ENCODE measurements at places on chromosomes 6 and 20. TPM values are rescaled to one million over a fixed set of nuclear protein-coding genes. Genes with fewer than 3 reads are reported as not detected.

- DNase-seq = no peak
Measured at GRCh38 chr6:22681761-22682160, 112.4 kb downstream of the HDGFL1 start.

DNA sequence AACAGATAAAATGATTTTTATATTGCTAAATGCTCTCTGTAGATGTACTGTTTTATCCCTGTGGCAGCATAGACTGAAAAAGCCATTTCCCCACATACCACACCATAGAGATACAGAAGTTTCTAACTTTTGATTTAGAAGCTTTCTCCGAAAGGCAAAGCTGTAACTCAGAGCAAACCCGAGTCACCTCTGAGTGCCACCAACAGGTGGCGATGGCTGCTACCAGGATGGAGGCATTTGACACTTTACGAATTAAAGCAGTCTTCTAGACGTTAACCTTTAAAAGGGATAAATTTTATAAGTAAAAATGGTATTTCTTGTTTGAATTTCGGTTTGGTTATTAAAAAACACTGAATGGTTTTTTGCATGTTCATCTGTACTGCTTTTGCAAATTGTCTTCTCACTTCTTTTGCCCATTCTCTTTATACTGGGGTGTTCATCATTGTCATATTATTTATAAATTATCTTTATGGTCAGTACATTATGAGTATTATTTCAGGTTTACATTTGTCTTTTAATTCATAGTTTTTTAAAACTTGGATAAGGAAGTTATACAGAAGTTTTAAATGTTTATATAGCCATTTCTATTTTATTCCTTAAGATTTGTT lies 201.0 kb upstream of the CEP162 start:
- DNase-seq = no peak

DNA sequence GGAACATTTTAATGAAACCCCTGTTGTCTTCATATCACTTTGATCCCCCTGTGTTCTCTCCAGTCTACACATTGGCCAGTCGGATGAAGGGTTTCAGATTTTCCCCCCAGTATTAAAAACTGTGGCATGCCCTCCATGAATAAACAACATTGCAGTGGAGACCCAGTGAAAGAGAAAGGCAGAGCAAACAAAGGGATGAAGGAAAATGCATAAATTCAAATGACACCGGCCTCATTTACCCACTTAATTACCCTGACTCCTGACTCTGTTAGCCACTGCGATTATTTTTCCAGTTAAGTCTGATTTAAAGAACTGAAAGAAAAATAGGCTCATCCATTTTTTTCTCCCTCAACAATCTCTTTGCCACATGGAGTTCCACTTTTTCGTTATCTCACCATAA lies 569.2 kb downstream of the TFAP2B start:
- no peak for DNase-seq

- peak; percentile 65 for DNase-seq
Measured at GRCh38 chr6:31945507-31946369, at the start of gene CFB. Gene CFB, plus strand, starts transcription at chr6:31946095. Its CDS starts 127 bp downstream, at chr6:31946222.

DNA sequence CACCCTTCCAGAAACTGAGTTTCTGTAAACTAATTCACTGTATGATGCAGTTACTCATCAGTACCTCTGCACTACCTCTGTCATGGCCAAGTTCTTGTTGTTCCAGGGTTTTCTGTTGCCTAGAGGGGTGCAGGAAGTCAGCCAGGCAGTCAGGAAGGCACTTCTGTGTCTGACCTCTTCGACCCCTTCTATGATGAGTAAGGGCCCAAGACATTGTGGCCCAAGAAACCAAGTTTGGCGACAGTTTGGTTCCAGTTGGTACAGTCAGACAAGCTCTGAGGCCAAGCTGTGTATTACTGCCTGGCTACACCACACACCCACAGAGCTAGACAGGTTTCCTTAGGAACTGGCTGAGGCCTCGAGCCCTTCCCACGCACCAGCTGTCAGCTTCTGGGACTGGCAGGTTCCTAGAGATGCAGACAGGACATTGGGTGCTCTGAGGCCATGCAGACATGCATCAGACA lies 41.2 kb downstream of the TRAF3IP2 start:
- no peak for DNase-seq

GRCh38 chr6:130973521-130974277 lies 89.3 kb downstream of the EPB41L2 start:
- DNase-seq = no peak

DNA sequence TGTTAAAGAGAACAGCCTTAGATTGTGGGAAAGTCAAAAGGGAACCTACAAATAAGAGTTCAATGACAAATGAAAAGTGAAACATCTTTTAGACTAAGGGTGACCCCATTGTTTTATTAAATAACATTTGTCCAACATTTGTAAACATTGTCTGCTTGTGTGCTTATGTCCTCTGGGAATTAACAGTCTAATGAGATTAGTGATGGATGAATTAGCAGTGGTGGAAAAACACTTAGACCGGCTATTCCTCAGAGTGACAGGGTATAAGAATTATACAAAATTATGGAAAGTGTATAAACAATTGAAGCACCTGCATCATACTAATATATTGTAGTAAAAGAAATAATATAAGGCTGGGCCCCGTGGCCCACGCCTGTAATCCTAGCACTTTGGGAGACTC lies 29.3 kb upstream of the HFE start:
- no peak for DNase-seq

DNA sequence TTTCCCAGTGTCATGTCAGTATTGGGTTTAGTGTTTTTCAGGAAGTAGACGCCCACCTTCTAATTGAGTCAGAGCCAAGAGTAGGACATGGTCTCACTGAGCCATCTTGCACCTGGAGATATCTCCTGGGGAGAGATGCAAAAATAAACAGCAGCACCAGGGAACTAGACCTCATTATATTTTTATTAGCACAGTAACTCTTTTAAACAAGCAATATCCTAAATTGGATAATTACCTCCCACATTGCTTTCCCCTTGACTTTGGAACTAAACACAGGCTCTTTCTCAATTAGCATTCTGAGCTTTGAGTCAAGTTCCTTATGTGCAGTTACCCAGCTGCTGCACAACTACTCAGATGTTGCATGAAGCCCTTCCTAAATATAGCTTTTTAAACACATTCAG lies 175.4 kb downstream of the IBTK start:
- no peak for DNase-seq

DNA sequence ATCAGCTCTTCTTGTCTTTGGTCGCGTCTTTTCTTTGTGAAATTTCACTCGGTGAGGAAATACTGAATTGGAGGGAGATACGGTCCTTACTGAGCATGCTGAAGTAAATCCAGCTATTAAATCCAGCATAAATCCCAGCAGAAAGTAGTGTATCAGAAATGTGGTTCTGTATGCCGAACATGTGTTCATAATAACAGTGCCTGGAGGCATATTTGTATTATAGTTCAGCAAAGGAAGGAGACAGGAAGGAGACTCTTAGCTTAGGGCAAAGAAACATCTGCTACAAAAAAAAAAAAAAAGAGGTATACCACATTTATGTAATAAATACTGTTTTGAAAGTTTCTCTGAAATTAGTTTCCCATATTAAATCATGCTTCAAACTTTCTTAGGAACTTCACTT lies 211.8 kb downstream of the PLCB4 start:
- no peak for DNase-seq

- DNase-seq = no peak
Measured at GRCh38 chr6:50030777-50031562, 9.2 kb upstream of the DEFB110 start.

DNA sequence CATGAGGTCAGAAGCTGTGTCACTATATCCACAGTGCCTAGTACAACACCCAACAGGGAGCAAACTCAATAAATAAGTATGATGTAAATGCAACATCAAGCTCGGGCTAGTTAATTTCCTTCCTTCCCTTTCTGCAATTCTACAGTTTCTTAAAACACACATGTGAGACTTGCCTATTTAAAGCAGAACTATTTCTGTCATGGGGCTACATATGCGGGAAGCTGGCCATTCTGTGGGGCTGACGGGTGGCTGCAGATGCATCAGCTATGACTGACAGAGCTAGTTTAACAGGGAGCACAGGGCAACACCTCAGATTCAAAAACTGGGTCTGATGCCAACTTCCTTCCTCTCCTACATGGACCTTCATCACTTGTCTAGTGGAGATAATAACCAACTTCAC lies 118.1 kb upstream of the ENPP5 start:
- DNase-seq = no peak

- no peak for DNase-seq
Measured at GRCh38 chr6:137095651-137096238, 51.0 kb upstream of the IL20RA start.

DNA sequence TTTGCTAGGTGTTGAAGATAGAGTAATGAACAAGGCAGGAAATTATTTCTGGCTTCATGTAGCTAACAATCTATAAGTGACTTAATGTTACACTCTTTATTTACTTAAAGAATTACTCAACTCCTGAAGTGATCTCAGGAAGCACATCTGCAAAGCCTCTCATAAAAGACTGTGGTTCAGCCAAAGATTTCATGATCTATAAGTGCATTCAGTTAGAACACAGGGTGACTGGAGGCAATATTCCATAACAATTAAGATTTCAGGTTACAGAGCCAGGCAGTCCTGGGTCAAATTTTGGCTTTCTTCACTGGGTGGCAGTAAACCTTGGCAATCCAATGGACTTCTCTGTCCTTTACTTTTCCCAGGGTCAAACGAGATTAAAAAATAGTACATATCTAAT lies 204.0 kb downstream of the TPBG start:
- no peak for DNase-seq

DNA sequence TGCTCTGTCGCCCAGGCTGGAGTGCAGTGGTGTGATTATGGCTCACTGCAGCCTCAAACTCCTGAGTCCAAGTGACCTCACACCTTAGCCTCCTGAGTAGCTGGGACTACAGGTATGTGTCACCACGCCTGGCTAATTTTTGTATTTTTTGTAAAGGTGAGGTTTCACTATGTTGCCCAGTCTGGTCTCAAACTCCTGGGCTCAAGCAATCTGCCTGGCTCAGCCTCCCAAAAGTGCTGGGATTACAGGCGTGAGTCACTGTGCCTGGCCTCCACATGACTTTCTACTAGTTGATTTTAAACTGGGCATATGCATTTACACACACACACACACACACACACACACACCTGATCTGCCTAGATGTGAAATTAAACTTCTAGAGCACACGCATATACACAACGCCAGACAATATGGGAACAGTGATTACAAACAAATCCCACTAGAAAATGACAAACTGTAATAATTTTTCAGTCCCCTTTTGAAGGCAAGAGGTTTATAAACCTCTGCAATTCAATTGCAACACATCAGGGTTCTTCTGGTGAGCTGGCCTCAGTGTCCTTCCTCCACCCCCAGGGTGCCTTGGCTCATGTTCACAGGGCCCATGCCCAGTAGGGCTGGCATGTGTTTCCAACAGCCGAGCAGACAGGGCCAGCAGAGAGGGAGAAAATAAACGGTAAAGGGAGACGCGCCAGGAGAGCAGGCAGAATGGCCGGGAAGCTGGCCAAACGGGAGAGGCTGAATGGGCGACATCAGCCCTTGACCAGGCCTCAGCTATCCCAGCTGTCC lies 31.2 kb downstream of the PARD6B start:
- peak; percentile 34 for DNase-seq

DNA sequence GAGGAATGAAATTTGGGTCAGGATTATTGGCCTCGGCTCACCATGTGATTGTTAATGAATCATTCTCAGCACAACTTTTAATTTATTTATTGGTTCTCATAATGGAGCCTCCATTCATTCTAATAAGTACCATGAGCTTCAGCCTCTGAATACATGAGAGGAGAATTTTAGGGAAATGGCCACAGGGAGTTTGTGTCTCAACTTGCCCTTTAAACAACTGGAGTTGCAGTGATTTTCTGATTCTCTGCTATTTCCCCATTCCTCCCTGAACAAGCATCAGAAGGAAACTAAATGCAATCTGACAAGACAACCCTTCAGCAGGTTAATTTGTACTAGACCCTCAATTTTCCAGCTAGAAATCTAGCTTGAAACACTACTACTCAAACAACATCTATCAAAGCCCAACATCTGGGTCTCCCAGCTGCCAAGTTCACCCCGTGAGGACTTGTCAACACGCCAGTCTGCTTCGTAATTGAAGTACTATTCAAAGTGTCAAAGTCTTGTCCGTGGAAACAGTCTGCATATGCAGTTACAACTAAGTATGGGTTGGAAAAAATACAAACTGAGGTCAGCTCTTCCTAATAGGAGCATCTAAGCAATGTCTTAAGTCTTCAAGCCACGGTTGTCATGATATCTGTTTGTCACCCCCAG lies 235.4 kb downstream of the CDH4 start:
- no peak for DNase-seq

DNA sequence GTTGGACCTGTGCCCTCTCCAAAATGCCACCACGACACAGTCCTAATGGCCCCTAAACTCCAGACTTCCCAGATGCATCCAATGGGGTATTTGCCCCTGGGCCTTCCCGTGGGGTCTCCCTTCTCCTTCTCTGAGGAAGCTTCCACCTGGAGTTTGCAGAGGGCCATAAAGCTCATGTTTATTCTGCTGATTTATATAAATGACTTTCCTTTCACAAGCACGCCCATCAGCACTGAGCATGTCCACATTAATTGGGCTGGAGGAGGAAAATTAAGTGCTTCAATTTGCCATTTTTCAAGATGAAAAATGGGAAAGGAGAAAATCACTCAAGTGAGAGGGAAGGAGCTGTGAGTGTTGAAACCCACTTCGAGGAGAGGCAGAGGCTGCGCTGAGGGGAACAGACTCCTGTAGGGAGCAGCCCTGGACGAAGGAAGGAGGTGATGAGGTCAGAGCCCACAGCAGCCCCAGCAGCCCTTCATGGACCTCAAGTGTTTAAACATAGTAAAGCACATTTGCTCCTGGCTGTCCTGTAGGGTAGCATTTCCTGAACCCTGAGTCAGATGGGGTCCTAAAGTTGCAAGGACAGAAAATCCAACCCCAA lies 434.9 kb upstream of the SULF2 start:
- no peak for DNase-seq

- DNase-seq = no peak
Measured at GRCh38 chr20:42795111-42795695, 394.5 kb downstream of the PTPRT start.

GRCh38 chr6:116680880-116681672 lies at the start of gene KPNA5:
Gene KPNA5, plus strand, starts transcription at chr6:116681211. Its CDS starts 124 bp downstream, at chr6:116681335.
- peak; percentile 59 for DNase-seq

GRCh38 chr6:49841424-49841823 lies 24.9 kb downstream of the CRISP1 start:
- DNase-seq = no peak

DNA sequence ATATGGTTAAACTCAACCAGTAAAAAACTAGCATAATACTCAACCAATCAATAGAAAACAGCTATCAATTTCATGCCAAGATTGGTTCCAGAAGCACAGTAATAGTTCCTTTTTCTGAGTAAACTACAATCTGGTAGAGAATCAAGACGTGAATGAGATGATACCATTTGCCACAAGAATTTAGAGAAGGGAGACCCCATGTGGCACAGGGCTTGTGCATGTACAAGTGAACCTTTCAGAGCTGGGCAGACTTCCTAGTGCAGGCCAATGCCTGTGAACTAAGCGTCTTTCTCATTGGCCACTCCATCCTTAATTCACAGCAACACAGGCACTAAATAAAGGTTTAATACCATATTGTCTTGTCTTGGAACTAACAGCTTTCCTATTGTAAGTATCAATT lies 213.5 kb downstream of the RFPL4B start:
- no peak for DNase-seq

The DEF6 gene
- 17.4 TPM for total RNA-seq

The GINM1 gene
- 64.8 TPM for total RNA-seq

The XKR7 gene
- not detected for total RNA-seq

The TOX2 gene
- 0.44 TPM for total RNA-seq

The SIRPA gene
- total RNA-seq = 78.7 TPM

The BHLHE23 gene
- total RNA-seq = not detected

The ANKEF1 gene
- 4.3 TPM for total RNA-seq

The ATP9A gene
- 129 TPM for total RNA-seq

The CRISP2 gene
- not detected for total RNA-seq

The MATN4 gene
- 0.19 TPM for total RNA-seq

The MAPK13 gene
- total RNA-seq = 18.3 TPM

The PHACTR3 gene
- total RNA-seq = 10.6 TPM

The KATNA1 gene
- 15.4 TPM for total RNA-seq

The FOXS1 gene
- 0.63 TPM for total RNA-seq

The KIF16B gene
- total RNA-seq = 20.4 TPM
